Fibroblast of lung (primary cell): ENCODE measurements at places on chromosomes 16 and 17. TPM values are rescaled to one million over a fixed set of nuclear protein-coding genes. Genes with fewer than 3 reads are reported as not detected.

LGALS9B gene
- total RNA-seq, result not detected in 2 replicates

HSPB9 gene
- not detected in 2 replicates for total RNA-seq

EFTUD2 gene
- total RNA-seq, result 74.0 and 88.0 TPM in 2 replicates

KRTAP9-4 gene
- not detected in 2 replicates for total RNA-seq

KRT32 gene
- under 0.01 TPM in 2 replicates for total RNA-seq

MYH8 gene
- not detected in 2 replicates for total RNA-seq
